Activated CD8-positive, alpha-beta memory T cell treated with anti-CD3 and anti-CD28 coated beads, Interleukin-2, amount 50 U/mL, for 4 hours (primary cell): ENCODE measurements at places on chromosomes 7 and 10.

GRCh38 chr7:30683816-30684215, 1.6 kb upstream of the CRHR2 start:
- no peak for DNase-seq

DNA sequence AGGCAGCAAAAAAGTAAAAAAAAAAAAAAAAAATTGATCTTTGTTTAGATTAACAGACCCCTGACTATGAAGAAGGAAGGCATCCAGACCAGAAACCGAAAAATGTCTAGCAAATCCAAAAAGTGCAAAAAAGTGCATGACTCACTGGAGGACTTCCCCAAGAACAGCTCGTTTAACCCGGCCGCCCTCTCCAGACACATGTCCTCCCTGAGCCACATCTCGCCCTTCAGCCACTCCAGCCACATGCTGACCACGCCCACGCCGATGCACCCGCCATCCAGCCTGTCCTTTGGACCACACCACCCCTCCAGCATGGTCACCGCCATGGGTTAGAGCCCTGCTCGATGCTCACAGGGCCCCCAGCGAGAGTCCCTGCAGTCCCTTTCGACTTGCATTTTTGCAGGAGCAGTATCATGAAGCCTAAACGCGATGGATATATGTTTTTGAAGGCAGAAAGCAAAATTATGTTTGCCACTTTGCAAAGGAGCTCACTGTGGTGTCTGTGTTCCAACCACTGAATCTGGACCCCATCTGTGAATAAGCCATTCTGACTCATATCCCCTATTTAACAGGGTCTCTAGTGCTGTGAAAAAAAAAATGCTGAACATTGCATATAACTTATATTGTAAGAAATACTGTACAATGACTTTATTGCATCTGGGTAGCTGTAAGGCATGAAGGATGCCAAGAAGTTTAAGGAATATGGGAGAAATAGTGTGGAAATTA, 19.4 kb downstream of the GATA3 start:
- DNase-seq = no peak

DNA sequence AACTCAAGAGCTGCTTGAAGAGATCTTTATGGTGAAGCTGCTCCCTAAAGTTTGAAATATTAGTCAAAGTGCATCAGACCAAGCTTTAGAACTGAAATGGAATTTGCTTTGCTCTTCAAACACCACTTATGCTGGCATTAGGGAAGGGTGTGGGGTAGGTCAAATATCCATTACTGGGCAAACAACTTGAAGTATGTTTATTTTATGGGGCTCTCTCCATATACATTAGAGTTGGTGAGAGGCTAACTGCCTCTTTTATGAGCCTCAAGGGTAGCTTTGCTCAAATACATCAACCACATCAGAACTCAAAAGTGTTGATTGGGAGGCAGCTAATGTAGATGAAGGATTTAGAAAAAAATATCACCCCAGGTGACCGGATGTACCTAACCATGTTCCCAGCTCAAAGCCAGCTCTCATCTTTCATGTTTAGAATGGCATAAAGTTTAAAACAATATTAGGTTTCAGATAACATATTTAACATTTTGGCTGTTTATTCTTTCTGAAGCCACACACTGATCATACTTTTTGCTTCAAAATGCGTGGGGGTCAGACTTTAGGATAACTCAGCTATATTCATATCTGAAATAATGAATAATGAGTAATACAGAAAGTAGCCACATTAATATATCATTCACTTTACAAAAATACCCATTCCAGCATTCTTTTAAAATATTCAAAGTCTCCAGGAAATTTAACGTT, 318.6 kb downstream of the PTEN start:
- no peak for DNase-seq

- DNase-seq = no peak
These were observed 227.6 kb upstream of the NPSR1 start for GRCh38 chr7:34430456-34430855.

GRCh38 chr7:101815826-101816594, 1.4 kb upstream of the CUX1 start:
- peak; percentile 70 for DNase-seq
